ENCODE measurements at places on chromosomes 16 and 17.

GRCh38 chr17:48261297-48261880 lies 153.8 kb downstream of the SNX11 start:
- peak; percentile 24 for DNase-seq

DNA sequence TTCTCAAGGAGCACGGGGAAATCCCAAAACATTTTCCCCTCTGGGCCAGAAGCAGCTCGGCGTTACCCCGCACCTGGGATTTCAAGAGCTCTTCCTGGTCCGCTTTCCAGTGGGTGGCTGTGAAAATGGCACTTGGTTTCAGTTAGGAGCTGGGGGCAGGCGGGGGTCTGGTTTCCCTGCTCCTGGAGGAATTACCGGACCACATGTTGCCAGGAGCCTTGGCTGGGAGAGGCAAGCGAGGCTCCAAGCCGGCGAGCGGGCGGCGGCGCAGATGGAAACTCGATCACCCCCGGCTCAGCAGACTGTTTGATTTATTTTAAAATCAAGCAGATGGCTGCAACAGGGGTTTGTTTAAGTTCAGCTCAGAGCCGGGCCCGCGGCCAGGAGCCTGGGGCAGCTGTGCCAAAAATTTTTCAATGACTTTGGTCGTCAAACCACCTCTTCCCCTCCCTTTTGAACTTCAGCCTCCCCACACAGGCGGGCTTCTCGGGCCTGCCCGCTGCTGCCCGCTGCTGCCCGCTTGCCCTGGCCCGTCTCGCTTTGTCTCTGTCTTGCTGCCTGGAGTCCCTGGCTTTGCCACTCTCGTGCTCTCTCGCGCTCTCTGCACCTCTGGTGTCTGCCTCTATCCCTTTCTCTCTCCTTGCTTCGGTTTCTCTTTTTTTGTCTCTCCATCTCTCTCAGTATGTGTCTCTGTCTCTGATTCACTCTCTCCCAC lies 108.0 kb upstream of the CIBAR2 start:
- no peak for DNase-seq

- DNase-seq, result peak; percentile 78
Observed at GRCh38 chr17:7560172-7561027, 1.3 kb upstream of the SENP3 start.

GRCh38 chr17:8161289-8162232 lies 1.2 kb downstream of the VAMP2 start:
- DNase-seq, result no peak

DNA sequence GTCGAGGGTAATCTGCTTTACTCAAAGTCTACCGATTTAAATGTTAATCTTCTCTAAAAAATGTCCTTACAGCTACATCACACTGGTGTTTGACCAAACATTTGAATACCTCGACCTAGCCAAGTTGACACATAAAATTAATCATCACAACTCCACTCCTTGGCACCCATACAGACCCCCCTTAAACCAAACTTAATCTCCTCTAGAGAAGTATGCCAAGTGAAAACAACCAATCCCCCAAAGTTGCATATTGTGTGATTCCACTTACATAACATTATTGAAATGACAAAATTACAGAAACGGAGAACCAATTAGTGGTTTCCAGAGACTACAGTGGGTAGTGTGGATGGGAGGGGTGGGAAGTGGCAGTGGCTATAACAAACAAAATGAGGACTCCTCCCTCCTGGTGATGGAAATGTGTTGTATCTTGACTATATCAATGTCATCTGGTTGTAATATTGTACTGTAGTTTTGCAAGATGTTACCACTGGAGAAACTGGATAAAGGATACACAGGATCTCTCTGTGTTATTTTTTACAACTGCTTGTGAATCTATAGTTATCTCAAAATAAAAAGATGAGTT lies 39.4 kb downstream of the CAPNS2 start:
- no peak for DNase-seq

DNA sequence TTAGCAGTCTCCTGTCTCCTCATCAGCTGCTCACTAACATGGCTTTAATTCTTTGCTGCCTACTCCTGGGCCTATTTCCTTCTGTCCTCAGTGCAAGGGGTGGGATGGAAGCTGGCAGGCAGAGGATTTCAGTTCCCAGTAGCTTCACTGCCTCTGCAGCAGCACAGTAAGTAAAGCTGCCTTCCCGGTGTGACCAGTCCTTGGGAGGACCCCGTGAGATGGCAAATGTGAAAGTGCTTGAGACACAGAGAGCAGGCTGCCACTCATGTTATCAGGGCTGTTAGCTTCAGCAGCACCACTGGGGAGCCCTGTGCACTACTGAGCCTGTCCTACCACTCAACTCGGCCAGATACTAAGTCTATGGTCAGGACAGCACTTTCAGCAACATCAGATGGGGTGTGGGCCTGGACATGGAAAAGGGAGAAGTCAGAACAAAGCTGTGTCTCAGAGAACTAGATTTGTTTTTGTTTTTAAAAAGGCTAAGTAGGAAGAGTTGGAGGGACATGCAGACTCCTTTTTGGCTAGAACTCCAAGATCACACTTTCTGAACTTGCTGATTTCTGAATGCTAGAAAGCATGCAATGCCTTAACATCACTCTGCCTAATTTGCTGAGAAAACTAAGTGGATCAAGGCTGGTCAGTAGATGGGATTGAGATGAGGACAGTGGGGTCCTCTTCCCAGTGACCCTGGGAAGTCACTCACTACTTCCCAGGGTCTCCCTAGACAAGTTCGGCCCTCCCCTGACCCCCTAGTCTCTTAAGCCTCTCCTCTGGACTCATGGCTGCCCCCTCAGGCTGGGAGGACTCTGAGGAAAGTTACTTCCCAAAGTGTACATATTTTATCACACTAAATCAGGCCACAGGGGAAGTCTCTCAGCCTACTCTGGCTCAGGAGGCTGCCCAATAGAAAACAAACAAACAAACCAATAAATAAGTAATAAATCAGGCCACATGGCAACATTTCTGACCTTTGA lies 1.1 kb downstream of the ACSF2 start:
- peak; percentile 61 for DNase-seq

DNA sequence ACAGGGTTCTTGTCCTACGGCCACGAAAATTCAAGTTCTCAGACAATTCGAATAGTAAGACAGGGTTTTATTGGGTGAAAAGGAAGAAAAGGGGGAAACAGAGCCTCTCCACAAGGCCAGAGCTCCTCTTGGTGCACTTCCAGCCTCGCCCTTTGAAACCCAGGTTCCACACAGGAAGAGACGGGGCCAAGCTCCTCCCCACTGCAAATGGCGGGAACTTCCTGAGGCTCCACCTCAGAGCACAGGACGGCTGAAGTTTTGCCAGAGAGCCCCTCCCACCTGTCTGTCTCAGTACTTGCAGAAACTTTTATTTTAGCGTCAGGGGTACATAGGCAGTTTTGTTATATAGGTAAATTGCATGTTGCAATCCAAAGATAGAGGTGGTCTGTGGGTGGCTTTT lies 165.7 kb upstream of the CDH8 start:
- no peak for DNase-seq
